ENCODE measurements at places on chromosomes 7 and 10.

- DNase-seq = peak; percentile 15
Measured at GRCh38 chr7:36153571-36154097, 580 bp downstream of the EEPD1 start.

- peak; percentile 72 for DNase-seq
Measured at GRCh38 chr7:131071786-131072504, 255.7 kb upstream of the MKLN1 start.

DNA sequence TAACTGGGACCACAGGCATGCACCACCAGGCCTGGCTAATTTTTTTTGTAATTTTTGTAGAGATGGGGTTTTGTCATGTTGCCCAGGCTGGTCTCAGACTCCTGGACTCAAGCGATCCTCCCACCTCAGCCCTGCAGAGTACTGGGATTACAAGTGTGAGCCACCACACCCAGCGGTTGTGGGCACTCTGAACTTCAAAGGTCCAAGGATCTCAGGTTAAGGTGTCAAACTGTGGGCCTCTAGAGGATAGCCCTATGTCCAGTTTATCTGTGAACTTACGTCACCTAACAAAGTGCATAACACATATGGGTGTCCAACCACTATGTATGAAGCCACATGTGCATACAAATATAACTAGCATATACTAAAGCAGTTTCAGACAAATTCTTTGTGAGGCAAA is 3.2 kb upstream of the IL2RA start:
- no peak for DNase-seq

GRCh38 chr7:136033413-136034031 is 56.4 kb upstream of the MTPN start:
- no peak for DNase-seq

- DNase-seq = no peak
Measured at GRCh38 chr7:120304674-120305073, 31.7 kb downstream of the KCND2 start.

GRCh38 chr10:100072514-100072913 is 9.2 kb downstream of the CPN1 start:
- peak; percentile 4 for DNase-seq

DNA sequence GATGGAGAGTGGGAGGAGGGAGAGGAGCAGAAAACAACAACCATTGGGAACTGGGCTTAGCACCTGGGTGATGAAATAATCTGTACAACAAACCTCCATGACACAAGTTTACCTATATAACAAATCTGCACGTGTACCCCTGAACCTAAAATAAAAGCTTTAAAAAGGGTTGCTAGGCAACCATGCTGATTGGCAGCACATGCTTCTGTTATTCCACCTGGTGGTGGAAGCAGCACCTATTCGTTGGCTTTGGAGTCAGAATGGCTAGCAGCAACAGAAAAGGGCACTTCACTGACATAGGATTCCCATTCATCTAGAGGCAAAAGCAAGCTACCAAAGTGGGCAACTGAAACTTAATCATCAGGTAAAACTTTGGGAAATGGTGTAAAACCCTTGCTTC is 57.1 kb downstream of the RELN start:
- DNase-seq = no peak

Data from PC-3 (cell line).